ENCODE measurements at places on chromosomes 4 and X.

DNA sequence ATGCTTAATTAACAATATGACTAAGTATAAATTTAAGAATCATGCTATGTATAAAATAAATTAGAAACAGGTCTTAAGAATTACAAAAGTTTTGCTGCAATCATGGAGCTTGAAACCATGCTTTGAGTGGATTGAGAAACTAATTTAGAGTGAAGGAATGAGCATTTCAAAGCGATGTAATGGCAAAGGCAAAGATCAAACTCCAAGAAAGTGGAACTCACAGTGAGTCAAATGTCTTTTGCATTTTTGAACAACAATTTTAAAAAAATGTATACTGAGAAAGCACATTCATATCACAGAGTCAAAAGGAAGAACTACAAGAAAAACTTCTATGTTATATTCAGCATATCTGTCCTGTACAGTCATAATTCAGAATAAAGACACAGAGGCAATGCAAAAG is 6.6 kb downstream of the GPRIN3 start:
- no peak for DNase-seq

DNA sequence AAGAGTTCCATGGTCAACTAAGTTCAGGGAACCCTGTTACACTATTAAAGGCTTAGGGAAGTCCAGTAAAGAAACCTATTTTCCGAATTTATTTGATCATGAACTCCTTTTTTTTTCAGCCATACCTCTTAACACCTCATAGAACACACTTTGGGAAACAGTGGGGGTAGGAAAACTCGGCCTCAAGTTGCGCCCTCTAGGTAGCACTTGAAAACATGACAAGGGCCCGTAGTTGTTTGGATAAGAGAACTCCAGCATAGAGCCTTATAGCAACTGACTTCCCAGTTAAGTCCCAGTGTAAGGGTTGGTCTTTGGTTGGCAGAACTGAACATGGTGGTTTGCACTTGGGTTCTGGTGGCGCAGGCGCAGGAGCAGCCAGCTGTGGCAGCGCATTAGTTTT is 14.4 kb downstream of the OGT start:
- no peak for DNase-seq

DNA sequence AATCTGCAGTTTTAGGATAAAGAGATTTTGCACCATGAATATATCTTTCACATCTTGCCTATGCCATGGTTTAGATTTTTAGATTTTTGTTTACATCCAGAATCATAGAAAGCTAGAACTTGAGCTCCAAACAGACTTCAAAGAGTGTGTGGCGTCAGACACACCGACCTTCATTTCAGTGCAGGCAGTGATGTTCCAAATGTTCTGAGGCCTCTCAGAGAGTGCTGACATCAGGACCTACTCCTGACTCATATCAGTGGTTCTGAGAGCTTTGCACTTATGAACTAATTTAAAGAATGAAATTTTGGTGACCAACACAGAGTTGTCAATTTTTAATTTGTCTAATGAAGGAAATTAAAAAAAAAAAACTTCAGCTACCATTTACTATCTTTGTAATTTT is 18.3 kb downstream of the CXCR3 start:
- DNase-seq: no peak

GRCh38 chr4:156252358-156252921 is 298.8 kb upstream of the CTSO start:
- DNase-seq: no peak

DNA sequence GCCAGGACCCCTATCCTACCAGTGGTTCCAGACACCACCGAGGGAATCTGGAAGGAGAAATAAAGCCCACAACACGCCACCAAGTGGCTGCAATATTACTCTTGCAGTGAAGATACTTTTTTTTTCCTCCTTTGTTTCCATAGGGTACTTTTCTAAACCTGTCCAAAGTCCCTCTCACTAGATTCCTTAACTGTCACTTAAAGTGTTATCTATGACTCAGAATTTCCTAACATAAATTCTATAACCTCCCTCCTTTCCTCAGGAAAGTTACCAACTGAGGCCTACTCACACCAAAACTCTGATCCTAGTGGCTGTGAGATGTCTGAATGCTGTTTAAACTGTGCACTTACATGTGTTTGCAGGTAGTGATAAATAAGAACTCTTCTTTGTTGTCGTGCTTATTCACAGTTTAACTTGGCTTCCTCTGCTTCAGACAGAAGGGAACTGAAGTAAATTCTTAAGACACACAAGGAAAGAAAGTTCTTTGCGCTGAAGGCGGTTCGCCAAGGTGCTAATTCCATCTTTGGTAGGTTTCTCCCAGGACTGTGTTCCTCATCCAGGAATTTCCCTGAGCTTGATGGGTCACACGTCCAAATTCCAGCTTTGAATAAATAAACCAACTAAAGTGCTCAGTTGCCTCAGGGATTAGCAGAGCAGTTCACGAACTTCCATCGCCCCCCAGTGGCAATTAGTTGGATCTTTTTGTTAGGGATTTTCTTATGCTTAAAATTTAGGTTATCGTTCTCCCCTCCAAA is 10.7 kb upstream of the HCCS start:
- peak; percentile 60 for DNase-seq

DNA sequence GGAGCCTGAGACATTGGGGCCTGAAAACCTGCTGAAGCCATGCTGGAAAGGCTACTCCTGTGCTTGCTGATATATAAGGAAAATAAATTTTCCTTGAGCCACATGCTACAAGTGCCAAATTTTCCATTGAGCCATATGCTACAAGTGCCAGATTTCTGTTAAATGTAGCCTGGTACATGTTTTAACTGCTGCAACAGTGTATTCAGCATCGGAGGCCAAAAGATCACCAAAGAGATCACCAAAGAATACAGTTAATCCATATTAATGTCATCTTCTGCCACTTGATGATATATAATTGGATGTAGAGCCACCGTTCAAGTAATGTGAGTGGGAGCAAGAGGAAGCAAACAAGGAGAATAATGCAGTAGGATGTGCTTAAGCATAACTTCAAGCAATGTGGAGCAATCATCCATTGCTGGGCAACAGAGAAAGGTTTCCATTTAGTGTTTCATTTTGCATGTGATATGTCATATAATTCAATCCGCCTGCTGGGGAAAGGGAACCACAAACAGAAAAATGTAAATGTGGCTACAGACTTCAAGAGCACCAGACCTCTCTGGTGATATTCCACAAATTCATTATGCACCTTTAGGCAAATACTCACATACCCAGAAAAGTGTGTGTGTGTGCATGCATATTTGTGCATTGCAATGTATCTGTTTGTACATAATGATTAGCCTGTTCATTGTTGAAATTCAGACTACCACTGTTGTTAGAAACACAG is 295.9 kb downstream of the KCNIP4 start:
- DNase-seq: no peak

DNA sequence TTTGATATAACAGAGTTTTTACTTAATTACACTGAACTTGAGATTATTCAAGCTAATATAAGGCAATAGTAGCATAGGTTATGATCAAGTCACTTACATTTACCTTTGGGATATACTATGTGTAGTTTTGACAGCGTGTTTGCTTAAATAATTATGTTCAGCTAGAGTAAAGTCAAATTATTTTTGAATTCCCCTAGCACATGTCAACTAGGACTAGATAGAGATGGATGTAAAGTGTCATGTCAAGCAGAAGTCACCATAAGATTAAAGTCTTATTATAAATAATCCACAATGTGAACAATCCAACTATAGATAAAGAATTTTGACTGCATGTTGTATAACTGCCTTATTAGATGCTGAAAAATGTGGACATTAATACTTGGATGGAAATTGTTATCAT is 665.2 kb downstream of the GRID2 start:
- DNase-seq: no peak

- DNase-seq: no peak
Measured at GRCh38 chrX:20971250-20971649, 403.0 kb upstream of the CNKSR2 start.

DNA sequence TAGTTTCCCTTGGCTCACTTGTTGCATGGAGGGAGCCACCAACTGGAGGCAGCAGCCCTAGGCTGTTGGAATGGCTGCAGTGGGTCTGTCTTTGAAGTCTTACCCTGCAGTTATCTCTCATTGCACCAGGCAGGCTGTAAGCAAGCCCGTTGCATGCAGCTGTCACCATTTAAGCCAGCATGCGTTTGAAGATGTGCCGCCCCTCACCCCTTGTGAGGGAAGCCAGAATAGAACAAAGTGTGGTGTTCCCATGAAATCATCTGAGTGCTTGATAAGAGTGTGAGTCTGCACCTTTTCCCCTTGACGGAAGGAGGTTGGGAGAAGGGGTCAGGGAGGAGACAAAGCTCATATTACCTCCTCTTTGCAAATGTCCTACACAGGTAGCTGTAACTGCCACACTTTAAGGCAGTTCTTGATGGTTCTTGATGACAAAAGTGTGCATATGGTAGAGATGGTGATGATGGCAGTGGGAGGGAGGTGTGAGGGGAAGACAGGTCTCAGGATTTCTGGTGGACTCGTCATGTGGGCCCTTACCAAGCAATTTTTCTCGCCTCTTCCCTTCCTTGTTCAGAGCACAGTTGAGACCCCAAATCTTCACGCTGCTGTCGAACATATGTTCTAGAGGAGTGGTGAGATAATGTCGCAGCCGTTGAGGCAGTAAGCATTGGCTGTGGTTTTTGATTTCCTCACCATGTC is 191.4 kb upstream of the LEF1 start:
- no peak for DNase-seq

- DNase-seq: peak; percentile 35
Measured at GRCh38 chr4:24896977-24897376, 15.9 kb downstream of the CCDC149 start.

DNA sequence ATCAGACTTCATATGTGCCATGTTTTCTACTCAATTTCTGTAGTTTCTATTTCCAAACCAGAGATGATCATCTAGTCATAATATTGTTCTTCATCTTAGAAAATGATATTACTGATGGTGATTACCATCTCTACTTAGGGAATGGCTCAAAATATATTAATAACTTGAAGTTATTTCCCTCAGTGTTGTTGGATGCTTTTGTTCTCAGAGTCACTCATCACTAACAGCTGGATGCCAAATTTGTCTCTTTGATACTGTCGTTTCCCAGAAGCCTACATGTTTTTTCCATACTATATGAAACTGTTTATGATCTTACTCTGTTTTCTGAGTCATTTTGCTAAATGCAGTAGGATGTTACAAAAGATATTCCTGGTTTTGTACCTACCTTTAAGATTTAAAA is 8.9 kb downstream of the PGAM4 start:
- DNase-seq: no peak

DNA sequence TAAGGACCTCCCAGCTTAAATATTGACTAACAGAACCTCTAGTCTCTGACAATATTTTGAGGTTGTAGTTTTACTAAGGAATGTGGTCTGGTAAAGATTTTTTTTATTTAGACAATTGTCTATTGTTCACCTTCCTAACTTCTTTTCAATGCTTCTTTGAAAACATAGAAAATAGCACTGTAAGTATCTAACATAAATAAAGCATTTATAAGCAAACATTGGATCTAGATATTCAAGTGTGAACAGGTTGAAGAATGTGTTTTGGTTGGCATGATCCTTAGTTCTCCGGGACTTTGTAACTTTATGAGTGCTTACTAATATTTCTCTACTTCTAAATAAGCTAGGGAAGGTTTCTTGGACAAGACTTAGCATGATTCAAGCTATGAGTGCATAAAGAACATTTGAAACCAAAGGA is 285.4 kb upstream of the ARSJ start:
- no peak for DNase-seq

DNA sequence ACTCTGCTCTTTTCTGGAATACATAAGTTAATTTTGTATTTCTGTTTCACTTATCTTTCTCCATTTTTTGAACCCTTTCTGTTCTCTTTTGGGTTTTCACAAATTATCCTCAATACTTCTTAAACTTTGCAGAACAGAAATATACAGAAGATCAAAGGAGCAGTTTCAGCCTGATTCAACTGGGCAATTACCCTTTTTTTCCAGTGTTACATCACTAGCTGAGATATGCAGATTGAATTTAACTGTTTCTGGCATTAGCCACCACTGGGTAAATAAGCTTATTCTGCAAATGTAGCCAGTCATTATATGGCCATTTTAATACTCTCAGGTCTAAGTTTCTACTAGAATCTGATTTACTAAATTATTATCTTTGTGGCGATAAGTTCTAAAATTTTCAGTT is 66.9 kb upstream of the GRID2 start:
- no peak for DNase-seq

DNA sequence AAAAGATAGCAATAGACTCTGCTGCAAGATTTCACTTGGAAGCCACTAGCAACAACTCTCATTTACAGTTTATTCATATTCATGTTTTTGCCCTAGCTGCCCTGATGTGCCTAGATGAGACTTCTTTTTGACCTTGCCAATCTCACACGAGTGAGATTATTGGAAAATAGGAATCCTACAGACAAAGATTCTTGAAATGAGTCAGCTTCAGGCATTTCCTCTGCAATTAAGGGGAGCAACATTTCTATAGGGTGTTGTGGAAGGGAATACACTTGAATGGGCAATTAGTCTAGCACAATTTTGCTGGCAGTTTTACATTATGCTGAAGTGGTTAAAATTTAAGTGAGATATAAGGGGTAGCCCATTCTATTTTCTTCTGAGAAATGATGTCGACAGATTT is 217.0 kb upstream of the FAT4 start:
- DNase-seq: no peak

DNA sequence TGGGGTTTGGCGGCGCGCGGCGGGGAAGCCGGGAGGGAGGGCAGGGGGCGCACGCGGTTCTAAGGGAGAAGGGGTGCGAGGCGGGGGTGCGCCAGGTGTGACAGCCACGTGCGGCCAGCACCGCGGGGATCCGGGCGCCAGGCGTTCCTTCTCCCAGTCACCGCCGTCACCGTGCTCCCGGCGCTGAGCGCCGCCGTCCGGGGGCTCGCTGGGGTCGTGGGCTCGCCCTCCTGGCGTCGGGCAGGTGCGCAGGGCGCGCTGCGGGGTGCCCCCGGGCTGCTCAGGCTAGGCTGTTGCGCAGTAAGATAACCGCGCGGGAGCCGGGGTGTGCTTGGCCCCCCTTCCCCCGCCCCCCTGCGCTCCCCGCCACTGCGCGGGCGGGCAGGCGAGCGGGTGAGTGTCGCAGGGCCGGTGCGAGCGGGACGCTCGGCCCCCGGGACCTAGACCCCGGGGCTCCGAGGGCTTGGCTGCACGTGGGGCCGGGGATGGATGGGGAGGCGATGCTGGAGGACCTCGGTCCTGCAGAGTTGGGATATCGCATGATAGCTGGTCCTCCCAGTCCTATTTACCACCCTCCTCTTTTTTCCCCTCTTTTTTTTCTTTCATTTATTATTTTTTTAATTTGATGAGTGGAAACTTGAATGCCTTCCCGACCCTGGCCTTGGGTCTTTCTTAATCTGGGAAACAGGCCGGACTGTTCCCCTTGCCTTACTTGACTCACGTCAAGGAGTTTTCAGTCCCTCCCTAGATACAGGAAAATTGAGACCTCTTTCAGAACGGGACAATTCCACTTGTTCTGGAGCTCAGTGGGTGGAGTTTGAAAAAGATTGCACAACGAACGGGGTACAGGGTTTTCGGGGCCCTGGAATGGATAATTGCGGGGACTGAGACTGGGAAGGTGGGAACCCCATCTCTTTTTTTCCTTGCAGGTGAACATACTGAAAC is 797 bp downstream of the TXLNG start:
- peak; percentile 7 for DNase-seq

- DNase-seq: no peak
Measured at GRCh38 chr4:156536661-156537060, 434.9 kb downstream of the PDGFC start.

GRCh38 chr4:119797238-119797894 is 168.8 kb upstream of the PDE5A start:
- no peak for DNase-seq

All from globus pallidus (tissue), 1 donor.